Activated gamma-delta T cell treated with anti-CD3 and anti-CD28 coated beads, Interleukin-2, amount 50 U/mL, for 16 hours (primary cell): ENCODE measurements at places on chromosomes 3 and 15.

- DNase-seq, result no peak
These were observed 65.3 kb downstream of the OXNAD1 start for GRCh38 chr3:16330351-16330750.

DNA sequence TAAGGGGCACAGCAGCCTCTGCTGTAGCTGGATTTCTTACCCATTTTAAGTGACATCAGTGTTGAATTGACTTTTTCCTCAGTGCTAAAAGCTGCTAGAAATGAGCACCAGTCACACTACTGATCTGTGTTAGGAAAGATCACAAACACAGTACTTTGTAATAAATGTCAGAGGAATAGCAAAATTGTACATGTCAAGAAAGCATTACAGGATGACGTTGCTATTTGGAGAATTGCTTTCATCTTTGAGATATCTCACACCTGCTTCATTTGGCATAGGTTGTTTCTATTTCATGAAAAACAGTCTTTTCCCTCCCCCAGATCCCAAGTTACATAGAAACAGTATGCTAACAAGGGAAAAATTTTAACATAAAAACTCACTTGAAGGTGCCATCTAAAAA lies 77.8 kb downstream of the SLC25A26 start:
- DNase-seq, result no peak

DNA sequence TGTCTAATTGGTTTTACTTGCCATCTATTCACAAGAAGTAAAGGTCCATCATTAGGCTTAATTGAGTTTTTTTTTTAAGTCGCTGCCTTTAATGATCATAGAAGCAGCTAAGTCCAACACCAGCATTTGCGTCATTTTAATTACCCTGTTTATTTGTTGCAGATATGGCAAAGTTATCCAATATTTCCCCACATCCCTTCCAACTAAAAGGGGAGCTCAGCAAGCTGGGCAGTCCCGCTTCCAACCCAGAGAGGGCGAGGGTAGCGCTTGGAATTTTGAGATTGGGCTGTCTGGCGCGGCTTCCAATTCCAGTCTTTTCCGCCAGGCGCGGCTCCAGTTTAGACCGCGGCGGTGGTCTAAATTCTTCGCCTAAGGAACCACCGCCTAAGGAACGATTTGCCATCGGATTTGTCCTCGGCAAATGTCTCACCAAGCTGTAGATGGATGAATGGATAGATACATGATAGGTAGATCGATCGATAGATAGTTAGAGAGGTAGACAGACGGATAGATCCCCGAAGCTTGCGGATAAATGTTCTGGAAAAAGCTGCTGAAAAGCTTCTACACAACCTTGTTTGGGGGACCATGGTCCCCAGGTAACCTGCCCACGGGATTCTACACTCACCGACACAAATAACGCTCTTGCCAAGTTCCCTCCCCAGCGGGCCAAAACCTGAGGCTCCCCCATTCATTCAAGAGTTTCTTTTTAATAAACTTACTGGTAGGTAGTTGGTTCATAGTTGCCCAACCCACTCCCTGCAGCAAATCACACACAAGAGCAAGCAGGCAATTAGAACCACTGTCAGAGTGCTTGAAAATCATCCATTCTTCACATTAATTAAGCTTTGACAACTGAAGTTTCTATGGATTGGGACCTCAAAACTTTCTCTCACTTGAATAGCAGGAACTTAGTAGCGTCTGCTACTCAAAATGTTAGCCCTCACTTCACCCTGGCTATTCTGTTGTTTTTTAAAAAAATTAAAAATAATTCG lies 49.1 kb downstream of the ZIC4 start:
- DNase-seq, result no peak

DNA sequence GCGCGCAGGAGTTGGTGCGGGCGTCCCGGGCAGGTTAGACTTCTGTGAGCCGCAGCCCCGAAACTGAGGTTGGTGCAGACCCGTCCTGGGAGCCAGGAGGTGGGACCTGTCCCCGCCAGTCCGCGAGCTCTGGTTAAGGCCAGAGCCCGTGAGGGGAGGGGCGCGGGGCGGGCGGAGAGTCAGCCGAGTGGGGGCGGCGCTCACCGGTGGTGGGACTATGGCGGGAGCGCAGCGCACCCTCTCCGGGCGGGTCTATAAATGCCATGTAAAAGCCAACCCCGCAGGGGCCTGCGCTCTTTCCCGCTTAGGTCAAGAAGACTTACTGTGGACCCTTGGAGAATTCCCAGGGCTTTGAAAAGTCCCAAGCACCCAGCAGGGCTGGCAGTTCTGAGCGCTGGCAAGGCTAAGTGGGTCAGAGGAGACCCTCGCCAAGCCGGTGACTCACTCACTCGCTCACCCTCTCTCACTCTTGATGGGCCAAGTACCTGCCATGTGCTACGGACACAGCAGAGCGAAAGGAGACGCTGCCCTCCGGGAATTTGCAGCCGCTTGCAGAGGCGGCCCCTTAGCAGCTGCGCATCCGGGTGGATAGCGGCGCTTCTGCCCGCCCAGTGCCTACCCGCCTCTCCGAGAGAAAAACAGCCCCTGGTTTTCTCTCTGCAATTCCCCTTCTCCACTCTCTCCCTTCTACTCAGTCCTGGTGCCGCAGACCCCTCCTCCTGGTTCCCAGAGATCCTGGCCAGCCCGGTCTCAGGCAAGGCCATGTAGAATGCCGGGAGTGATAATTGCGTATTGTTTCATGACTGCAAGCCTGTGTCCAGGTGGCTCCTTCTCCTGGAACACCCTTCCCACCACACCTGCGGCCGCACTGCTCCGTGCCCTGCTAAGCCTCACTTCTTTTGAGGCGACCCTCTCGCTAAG lies at the start of gene ALDH1L1:
TSS of gene ALDH1L1 (minus strand) at position 110 of the 921 bp plus-strand sequence. CDS start 19,607 bp downstream, outside the sequence.
- no peak for DNase-seq

- no peak for DNase-seq
These were observed 18.6 kb upstream of the FSTL1 start for GRCh38 chr3:120469440-120469839.

- DNase-seq, result no peak
These were observed 223.1 kb downstream of the MEIS2 start for GRCh38 chr15:36877294-36877693.

GRCh38 chr3:126548556-126549466 lies 9.9 kb downstream of the C3orf22 start:
- no peak for DNase-seq

- no peak for DNase-seq
These were observed 8.0 kb upstream of the SEMA4B start for GRCh38 chr15:90192961-90193786.

GRCh38 chr3:177197727-177198460 lies 612 bp upstream of the TBL1XR1 start:
- peak; percentile 38 for DNase-seq

- no peak for DNase-seq
These were observed 37.7 kb upstream of the PLXNA1 start for GRCh38 chr3:126945171-126945721.

- no peak for DNase-seq
These were observed 211.3 kb downstream of the TIGIT start for GRCh38 chr3:114504941-114505628.

- DNase-seq, result no peak
These were observed 23.1 kb downstream of the TRPM1 start for GRCh38 chr15:31078471-31078870.

DNA sequence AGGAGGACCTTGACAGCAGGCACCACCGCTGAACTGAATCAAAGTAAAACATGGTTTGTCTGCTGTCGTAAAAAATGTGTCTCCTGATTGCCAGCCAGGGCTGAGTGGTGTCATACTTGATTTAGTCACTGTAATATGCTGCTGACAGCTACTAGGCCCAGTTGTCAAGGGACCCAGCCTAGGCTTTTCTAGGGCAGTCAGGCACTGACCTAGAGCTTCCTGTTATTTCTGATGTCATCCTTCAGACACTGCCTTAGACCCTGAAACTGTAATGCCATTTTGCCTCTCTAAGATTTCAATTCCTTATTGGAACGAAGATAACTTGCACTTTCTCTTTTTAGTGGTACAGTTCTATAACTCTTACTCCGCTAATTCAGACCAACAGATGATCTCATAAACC lies 2.6 kb upstream of the MRPL3 start:
- no peak for DNase-seq

DNA sequence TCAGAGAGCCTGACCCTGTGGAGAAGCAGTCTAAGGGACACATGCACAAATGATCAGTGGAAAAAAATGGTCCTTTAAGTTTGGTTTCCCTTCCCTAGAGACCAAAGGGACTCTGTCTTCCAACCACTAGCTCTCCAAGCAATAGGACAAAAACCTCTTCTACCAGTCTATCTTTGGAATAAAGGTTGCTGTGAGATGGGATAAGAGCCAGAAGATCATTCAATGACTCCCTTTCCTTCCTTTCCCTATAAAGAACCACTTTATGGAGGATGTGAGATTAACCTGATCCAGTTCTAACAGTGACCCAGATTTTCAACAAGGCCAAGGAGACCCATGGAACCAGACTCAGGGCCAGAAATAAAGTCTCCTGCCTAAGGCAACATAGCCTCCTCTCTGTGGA lies 74.8 kb downstream of the DHX30 start:
- no peak for DNase-seq

DNA sequence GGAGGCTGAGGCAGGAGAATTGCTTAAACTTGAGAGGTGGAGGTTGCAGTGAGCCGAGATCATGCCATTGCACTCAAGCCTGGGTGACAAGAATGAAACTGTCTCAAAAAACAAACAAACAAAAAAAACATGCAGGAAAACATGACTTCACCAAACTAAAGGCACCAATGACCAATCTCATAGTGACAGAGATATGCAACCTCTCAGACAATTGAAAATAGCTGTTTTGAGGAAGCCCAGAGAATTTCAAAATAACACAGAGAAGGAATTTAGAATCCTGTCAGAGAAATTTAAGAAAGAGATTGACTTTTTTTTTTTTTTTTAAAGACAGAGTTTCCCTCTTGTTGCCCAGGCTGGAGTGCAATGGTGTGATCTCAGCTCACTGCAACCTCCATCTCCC lies 26.1 kb downstream of the NCBP2 start:
- no peak for DNase-seq

- DNase-seq, result no peak
These were observed 60.0 kb upstream of the SYN2 start for GRCh38 chr3:11944052-11944673.

DNA sequence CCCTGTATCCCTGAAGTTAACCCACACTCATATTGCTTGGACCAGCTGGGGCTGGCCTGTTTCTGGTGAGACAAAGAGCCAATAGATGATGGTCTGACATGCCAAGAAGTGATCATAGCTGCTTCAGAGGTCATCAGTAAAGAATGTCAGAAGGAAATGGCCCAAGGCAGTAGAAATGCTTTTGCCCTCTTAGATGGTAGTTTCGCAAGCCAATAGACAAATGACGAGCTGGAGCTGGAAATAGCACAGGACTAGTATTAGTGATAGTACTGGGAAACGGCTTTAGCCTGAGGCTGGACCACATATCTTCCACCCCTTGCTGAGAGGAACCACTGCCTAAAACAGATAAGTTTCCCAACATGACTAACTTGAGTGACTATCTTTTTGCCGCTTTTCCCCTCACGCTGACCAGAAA lies 176.1 kb upstream of the THBS1 start:
- no peak for DNase-seq

DNA sequence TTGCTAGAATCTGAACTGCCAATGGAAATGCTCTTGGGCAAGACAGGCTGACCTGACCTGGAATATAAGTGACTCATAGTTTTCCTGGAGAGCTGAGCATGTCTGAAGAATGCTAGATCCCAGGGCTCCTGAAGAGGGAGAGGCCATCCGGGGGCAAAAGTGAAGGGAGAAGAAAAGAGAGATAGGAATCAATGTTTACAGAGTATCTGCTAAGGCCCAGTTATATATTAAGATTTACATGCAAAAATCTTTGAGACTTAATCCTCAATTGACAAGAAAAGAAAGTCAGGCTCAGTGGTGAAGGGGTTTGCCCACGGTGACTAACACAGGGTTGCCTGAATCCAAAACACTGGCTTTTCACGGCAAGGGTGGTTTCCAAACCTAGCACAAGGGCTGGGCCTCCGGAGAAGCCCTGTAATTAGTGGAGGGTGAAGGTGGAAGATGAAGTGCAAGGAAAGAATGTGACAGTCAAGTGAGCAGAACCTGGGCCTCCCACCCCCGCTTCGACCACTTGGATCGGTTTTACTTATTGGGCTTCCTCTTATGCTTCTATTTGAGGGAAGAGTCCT lies 91.7 kb upstream of the FGF12 start:
- no peak for DNase-seq

GRCh38 chr15:82014989-82015388 lies 30.8 kb downstream of the MEX3B start:
- DNase-seq, result no peak

GRCh38 chr15:50128266-50128665 lies 9.2 kb upstream of the ATP8B4 start:
- no peak for DNase-seq

DNA sequence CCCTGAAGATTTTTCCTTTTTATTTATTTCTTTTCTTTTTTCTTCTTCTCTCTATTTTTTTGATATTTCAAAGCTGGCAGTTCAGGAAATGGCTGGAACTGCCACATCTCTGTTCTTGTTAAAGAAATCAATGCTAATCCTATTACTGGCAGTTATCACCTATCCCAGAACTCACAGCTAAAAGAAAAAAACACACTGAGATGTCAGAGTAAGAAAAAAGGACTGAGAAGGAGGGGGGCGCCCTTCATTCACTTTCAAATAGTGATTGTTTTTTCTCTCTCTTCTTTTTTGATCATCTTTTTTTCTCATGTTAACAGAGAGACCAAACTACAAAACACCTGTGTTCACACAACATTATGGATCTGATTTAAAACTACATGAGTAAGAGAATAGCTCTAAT lies 337.1 kb downstream of the IL20RB start:
- DNase-seq, result no peak

- no peak for DNase-seq
These were observed 33.1 kb downstream of the CRTAP start for GRCh38 chr3:33146791-33147445.

DNA sequence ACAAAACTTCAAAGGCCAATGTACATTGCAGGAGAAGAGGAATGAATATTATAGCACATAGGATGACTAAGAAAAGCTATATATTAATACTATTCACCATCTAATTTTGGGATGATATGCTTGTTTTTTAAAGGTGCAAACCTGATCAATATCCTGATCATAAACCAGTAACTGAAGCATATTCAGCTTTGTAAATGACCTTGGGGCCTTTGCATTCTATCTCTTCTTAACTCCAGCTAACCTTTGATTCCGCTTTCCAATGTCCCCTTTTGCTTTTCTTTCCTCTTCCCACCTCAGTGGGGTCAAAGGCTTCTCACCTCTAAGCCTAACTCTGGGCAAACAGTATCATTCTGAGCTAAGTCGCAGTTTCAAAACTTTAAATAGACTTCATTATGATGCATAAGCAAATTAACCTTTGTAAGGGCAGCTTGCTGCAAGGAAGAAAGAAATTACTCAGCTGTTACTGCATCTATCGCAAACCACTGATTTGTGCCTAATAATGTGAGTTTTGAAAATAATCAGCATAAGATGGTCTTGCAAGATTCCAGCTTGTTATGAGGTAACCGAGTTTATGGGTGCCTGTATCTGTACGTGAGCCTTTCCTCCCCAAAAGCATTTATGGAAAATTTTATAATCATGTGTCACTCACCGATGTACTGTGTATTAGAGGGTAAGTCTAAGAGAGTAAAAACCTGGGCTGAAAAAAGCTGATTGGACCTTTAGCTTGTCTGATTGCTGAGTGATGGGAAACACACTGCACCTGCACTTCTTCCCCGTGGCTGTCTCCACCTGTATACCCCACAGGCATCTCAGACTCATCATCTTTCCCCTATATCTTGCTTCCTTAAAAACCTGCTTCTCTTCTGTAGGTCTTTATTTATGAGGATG lies 116.8 kb downstream of the TPRG1 start:
- DNase-seq, result no peak
